ENCODE measurements at places on chromosomes 7 and 10.
A peak's percentile ranks its signal among the peaks of the same experiment; 100 is the strongest.

GRCh38 chr7:32762925-32763293, 128.7 kb downstream of the KBTBD2 start:
- DNase-seq, result no peak

- DNase-seq, result peak; percentile 48
These were observed 324.5 kb downstream of the GFRA1 start for GRCh38 chr10:115948465-115948864.

GRCh38 chr10:83301732-83302131, 837.6 kb upstream of the GHITM start:
- DNase-seq, result no peak

DNA sequence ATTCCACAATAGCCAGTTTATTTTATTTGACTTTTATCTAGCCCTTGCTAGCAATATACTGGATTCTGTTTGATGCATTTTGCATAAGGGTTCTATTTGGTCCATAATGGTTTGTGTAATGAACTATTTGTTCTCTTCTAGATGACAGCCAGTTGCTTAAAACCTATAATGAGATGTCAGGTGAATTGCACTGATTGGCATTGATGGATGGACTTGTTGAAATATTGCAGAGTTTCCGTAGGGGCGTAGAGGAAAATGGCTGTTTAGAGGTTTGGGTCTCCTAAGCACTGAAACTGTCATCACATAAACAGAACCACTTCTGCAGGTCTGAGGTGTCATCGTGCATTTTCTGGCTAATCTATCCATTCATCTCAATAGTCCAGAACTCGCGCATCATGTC, 124.9 kb upstream of the HDAC9 start:
- DNase-seq, result no peak

DNA sequence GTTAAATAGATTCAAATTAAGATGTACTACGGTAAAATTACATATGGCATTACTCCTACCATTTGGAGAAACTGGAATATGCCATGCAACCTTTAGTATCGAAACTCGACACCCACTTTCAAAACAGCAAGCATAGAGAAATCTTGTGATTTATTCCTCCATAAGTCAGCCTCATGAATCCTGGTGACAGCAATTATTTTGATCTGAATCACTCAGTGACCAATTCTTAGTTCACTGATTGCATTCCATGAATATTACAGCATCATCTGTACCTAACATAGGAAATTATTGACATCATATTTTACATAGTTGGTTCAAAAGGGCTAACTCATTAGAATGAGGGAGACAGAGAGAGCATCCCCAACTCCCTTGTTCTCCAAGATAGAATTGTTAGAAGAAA, 89.6 kb downstream of the CACNB2 start:
- no peak for DNase-seq

GRCh38 chr7:44063894-44064651, 1.3 kb downstream of the PGAM2 start:
- DNase-seq, result peak; percentile 49

DNA sequence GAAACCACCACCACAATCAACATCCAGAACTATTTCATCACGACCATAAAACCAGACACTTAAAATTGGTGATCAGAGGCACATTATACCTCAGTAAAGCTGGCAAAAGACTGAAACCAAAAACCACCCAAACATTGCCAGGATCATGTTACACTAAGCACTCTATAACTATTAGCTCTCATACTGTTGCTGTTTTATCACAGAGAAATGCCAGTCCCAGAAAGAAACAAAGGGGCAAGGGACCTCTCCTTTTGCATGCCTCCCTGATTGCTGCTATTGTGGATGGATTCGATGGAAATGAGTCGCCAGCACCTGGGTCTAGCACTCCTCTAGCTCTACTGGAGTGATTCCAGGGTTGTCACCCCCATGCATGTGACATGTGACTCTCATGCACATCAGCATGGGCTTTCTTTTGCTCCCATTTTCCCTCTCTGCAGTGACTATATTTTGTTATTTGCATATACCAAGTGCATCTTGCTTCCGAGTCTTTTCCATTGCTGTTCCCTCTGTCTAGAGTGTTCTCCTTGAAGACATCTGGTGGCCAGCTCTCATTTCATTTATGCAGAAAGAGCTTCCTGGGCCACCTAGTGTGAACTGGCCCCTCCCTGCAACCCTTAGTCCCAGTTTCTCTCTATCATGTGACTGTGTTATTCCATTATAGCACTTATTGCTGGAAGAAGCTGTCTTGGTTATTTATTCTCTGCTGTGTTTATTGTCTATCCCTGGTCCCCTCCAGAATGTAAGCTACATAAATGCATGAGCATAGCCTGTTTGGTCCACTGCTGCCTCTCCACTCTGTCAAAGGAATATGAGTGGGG, 300.6 kb downstream of the PLXNA4 start:
- no peak for DNase-seq

- DNase-seq, result no peak
These were observed 7.3 kb downstream of the FLNC start for GRCh38 chr7:128837521-128837921.

DNA sequence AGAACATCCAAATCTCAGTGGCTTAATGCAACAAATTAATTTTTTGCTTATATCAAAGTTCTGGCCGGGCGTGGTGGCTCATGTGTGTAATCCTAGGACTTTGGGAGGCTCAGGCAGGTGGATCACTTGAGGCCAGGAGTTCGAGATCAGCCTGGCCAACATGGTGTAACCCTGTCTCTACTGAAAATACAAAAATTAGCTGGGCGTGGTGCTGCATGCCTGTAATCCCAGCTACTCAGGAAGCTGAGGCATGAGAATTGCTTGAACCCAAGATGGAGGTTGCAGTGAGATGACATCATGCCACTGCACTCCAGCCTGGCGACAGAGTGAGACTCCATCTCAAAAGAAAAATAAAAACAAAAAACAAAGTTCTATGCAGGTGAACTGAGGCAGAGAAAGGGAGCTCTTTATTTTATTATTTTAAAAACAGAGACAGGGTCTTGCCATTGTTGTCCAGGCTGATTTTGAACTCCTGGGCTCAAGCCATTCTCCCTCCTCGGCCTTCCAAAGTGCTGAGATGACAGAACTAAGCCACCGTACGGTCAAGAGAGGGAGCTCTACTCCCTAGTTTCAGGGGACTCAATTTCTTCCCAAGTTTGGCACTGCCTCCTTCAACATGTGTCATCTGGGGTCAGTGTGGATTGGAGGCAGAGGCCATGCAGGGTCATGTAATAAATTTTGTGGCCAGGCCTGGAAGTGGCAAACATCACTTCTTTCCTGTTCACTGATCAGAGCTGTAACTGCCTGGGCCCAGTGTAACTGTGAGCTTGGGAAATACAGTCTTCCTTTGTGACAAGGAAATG, 2.4 kb downstream of the ADCK2 start:
- DNase-seq, result peak; percentile 66

- DNase-seq, result no peak
These were observed 55.0 kb downstream of the GNAI1 start for GRCh38 chr7:80189638-80190037.

GRCh38 chr7:81801532-81801931, 31.7 kb upstream of the HGF start:
- DNase-seq, result no peak

- peak; percentile 87 for DNase-seq
These were observed 138.0 kb downstream of the FAM53B start for GRCh38 chr10:124605856-124606812.

GRCh38 chr10:99784016-99784726, 1.7 kb downstream of the ABCC2 start:
- no peak for DNase-seq

GRCh38 chr10:131033166-131034085, 278.1 kb downstream of the TCERG1L start:
- no peak for DNase-seq

DNA sequence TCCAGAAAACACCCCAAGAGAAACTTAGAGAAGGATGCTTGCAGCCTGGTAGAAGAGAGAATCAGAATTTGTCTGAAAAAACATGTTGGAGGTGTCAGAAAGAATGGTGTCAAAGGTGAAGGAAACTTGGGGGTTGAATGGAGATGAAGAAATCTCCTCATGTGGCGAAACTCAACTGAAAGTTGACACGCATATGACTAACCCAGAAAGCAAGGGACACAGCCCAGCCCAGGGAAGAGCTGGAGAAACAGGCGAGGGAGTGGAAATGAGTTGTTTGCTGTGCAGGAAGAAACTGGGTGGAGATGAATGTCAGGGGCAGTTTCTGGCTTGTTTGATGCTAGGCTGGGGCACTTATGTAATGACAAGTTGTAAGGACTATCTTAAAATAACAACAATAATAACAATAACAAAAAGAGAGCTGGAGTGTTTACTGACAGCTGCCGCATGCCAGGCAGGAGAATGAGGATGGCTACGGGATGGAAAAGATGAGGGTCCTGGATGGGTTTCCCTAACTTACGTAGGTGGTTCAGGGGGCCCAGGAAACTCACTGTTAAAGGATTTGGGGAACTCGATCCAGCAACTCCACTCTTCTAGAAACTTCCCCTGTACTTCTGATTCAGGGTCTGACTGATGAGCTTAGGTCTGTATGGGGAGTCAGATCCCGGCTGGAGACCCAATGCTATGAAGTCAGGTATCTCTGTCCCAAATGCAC, 57.4 kb downstream of the MAP3K8 start:
- DNase-seq, result no peak
